RWPE1 (cell line): ENCODE measurements at places on chromosomes 5 and 9.

DNA sequence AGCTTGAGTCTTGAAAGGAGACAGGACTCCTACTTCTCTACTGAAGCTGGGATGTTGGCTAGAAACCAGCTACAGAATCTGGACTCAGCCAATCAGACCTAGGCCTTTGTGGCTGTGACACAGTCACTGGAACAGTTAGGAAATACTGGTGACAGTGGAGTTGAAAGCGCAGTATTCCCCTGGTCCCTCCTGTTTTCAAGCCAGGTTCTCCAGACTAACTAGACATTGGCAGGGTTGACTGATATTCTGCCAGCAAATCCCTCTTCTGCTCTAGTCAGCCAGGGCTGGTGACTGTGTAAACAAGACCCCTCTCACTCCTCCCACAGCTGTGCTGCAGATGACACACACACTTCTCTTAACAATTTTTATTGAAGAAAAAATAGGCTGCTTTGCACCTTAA lies 8.7 kb downstream of the SHROOM1 start:
- DNase-seq = no peak

DNA sequence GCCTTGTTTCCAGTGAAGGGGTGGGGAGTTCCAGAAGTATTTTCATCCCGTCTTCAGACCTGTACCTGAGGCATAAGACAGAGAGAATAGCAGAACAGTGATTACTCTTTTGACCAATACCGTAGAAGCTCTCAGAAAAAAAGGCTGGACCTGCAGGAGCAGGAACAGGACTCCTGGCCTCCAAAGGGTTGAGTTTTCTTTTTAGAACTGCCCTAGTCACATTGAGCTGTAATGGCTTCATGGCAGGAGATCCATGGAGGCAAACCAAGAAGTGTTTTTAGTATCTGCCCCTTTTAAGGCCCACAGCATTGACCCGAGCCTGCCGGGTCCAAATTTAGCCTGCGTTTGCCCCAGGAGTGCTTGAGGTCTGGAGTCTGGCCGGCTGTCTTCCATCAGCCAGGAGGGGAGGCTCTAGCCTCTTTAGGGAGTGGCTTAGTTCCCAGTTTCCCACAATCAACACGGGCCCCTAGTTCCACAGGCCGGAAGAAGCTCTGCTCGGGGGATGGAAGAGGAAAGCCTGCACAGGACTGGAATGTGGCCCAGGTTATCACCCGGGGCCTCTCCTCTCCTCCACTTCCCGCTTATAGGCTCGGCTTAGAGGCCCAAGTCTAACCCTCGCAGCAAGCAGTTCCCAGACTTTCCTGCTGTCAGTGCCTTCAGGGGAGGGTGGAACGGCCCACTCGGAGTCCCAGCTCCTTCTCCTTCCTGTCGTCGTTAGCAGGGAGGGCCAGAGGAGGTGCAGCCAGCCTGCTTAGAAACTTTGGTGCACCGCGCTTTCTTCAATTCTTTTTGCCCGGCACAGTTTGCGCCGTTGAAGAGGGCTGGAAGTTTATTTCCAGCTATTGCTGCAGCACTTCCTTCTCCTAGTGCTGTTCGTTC lies 80.7 kb downstream of the C9orf152 start:
- no peak for DNase-seq

DNA sequence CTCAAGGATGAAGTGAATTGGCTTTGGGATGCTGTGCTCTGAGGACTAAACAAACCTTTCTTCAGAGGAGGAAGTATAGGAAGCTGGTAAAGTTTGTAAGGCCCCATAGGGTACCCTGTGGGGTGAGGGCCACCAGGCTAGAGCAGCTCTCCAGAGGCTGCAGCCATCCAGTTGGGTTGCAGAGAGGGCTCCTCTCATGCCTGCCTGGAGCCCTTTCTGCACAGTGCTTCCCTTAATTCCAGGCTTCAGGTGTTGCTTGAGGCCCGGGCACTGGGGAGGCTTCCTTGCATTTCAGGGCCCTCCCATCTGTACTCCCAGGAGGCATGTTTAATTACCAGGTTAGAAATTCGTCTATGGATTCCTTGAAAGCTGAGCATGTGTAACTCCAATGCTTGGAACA lies 95.3 kb upstream of the FSTL4 start:
- no peak for DNase-seq

DNA sequence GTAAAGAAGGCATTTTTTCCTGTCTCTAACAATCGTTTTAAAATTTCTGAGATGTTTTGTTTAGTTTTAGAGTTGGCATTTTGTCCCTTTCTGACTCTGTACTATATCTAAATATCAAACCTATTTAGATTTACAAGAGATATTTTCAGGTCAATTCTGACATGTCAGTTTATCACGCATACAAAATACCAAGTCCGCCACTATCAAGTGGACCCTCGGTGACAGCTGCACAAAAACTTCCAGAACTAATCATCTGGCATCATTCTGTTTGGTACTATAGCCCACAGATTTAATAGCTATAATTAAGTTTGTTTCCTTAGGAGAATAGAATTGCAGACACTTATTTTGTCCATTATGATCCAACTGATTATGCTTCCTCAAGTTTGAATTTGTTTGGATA lies 1278.2 kb downstream of the CDH12 start:
- no peak for DNase-seq

- DNase-seq = no peak
Measured at GRCh38 chr5:125140220-125140619, 393.8 kb upstream of the ZNF608 start.

- DNase-seq = no peak
Measured at GRCh38 chr5:172399336-172399735, 55.0 kb downstream of the SH3PXD2B start.

DNA sequence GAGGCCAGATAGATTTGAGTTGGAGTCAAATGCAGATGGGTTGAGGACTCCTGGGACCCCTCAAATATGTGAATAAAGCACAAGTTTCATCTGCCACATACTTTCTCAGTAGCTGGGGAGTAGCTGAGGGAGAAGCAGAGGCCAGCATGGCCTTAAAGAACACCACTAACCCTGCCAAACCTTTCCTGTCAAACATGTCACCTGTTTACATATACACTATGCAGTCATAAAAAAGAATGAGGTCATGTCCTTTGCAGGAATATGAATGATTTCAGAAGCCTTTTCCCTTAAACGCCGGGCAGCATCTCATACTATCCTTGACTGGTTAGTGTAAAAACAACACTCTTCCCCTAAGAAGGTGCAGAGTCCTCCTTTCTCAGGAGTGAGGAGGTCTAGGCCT lies 25.2 kb upstream of the HSD17B4 start:
- DNase-seq = no peak
